ENCODE measurements at places on chromosomes 12 and 14.

- no peak for DNase-seq
Measured at GRCh38 chr14:75751296-75751695, 90.2 kb downstream of the TTLL5 start.

DNA sequence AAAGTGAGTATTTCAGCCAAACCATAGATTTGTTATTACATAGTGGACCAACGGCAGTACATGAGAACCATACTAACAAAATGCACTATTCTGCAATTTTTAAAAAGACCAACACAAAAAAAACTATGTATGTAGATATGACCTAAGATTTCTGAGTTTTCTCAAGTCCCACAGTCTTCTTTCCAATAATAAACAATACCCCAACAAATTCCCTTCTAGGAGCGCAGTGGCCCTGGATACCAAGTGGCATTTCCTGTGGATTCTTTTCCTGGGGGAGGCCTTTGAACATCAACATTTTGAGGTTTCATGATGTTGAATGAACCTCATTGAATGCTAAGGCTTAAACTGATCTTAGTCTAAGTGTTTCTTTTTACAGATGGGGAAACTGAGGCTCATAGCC is 210.5 kb downstream of the BCAT1 start:
- DNase-seq: no peak

- DNase-seq: no peak
Measured at GRCh38 chr12:2457933-2458414, 336.8 kb upstream of the FKBP4 start.

DNA sequence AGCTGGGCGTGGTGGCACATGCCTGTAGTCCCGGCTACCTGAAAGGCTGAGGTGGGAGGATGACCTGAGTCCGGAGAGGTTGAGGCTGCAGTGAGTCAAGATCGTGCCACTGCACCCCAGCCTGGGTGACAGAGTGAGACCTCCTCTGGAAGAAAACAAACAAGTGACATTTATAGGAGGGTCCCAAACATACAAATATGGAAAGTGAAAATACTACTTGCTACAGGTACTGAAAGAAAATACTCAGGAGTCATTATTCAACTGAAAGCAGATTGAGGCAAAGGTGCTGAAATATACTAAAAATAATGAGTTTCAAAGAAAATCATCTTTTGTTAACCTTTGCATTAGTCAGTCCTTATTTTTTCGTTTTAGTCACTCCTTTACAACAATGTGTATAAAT is 53.5 kb downstream of the ETV6 start:
- no peak for DNase-seq

DNA sequence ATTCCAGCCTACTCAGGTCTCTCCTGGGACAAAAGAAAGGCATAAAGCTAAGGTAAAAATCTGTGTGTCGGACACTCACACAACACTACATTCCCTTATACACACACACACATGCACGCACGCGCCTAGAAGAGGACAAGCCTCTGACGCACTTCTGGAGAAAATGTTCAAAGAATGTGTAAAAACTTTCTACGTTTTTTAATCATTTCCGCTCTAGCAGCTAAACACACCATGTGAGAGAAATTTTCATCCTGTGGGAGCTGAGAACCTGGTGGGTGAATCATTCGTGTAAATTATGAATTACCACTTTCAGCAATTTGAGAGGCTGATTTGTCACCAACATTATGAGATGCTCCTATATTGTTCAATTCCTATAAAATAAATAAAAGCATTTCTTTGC is 494.5 kb downstream of the TMEM132D start:
- DNase-seq: no peak

- no peak for DNase-seq
Measured at GRCh38 chr12:11746940-11747716, 97.7 kb downstream of the ETV6 start.
